ENCODE measurements at places on chromosomes 7 and 10.

GRCh38 chr7:84422790-84423189 lies 228.2 kb upstream of the SEMA3A start:
- DNase-seq: peak; percentile 79

GRCh38 chr10:109173937-109174336 lies 749.4 kb downstream of the XPNPEP1 start:
- DNase-seq: no peak

DNA sequence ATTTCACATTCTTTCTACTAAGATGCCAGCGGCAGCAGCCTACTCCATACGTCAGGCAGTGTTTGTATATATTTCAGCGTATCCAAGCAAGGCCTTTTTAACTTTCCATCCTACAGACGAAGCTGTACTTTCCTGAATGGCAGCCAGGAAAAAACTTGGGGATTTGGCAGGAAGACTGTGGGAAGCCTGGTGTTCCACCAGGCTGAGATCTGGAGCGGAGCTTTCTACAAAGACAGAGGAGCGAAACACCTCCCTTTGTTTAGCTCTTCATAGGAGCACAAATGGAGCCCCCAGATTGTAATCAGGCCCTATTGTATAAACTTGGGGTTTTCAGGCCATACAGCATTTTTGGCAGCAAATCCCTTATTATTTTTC lies 143.8 kb downstream of the TES start:
- peak; percentile 25 for DNase-seq

- DNase-seq: no peak
Observed at GRCh38 chr7:155477476-155477875, 19.5 kb downstream of the EN2 start.

GRCh38 chr7:139725858-139726484 lies 51.8 kb downstream of the HIPK2 start:
- no peak for DNase-seq

DNA sequence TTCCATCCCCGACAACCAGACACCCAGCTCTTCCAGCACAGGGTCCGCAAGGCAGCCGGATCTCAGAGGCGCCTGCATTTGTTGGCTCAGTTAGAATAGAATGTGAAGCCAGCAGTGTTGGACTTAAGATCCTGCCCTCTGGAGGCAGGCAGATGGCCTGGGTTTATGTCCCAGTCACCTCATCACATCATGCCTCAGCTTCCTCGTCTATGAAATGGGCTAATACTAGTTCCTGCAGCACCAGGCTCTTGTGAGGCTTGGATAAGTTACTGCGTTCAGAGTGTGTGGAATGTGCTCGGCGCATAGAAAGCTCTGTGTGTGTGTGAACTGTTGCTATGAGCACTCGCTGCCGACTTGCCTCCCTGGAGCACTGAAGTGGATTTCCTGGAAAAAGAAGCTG lies 202.5 kb upstream of the GPR26 start:
- no peak for DNase-seq
